ENCODE measurements at places on chromosomes 6 and 20.

DNA sequence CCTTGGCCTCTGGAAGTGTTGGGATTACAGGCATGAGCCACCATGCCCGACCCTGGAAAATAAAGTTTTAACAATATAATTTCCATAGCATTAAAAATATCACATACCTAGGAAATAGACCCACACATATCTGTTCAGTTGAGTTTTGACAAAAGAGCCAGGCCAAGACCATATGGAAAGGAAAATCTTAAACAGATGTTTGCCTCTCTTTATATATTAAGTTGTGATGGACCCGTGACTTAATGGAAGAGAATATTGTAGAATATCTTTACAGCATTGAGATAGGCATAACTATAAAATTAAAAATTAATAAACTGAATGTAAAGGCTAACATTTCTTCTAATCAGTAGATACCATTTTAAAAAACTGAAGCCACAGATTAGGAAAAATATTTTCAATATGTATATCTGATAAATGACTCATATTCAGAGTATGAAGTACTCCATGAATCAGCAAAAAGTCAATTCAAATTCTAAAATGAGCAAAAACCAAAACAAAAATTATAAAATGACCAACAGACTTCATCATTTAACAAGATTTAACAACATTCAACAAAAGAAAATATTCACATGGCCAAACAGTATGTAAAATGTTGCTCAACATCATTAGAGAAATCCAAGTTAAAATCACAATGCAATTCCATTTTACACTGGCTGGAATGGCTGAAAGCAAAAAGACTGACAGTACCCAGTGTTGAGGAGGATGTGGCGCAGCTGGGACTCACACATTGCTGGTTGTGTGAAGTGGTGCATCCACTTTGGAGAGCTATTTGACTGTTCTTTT, 43.3 kb downstream of the GTF2H5 start:
- H3K4me3 ChIP-seq: no peak overlapping the region
- no peaks in the 10 kb centered on the region for H3K27me3 ChIP-seq

GRCh38 chr6:20909621-20910020, 375.4 kb downstream of the CDKAL1 start:
- no peak overlapping the region for H3K27ac ChIP-seq
- H3K4me1 ChIP-seq: no peaks in the 10 kb centered on the region

GRCh38 chr6:125287718-125288117, 14.0 kb downstream of the HDDC2 start:
- DNase-seq: no peak
- no peak overlapping the region for H3K4me3 ChIP-seq
- peaks cover 30% of the 10 kb centered on the region for H3K36me3 ChIP-seq
- no peak overlapping the region for H3K27ac ChIP-seq
- H3K4me1 ChIP-seq: no peaks in the 10 kb centered on the region
- H3K27me3 ChIP-seq: no peaks in the 10 kb centered on the region

GRCh38 chr6:111173946-111174345, 86.6 kb downstream of the SLC16A10 start:
- H3K4me3 ChIP-seq: no peak overlapping the region
- H3K27me3 ChIP-seq: no peaks in the 10 kb centered on the region
- no peaks in the 10 kb centered on the region for H3K36me3 ChIP-seq
- H3K27ac ChIP-seq: no peak overlapping the region
- no peak for DNase-seq

DNA sequence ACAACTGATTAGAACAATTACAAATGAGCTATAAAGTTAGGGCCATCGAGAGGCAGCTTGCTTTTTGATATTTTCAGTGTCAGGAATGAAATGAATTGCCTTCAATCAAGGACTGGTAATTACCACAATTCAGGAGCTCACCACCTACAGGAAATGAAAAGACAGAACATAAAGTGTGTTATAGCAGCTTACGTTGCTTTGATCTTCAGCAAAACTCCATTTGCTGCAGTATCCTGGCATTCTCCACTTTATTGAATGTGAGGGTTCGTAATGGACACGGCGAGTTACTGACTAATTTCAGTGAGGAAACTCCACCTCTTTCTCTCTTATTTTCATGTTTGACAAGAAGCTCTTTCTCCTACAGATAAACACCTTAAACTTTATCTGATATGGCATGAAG, 440.0 kb upstream of the HSF2 start:
- no peaks in the 10 kb centered on the region for H3K4me1 ChIP-seq
- no peak for DNase-seq
- no peaks in the 10 kb centered on the region for H3K36me3 ChIP-seq
- no peak overlapping the region for H3K4me3 ChIP-seq
- no peaks in the 10 kb centered on the region for H3K27me3 ChIP-seq

GRCh38 chr6:63803371-63803770, 167.8 kb downstream of the PHF3 start:
- no peaks in the 10 kb centered on the region for H3K36me3 ChIP-seq
- no peak overlapping the region for H3K4me3 ChIP-seq
- no peak overlapping the region for H3K27ac ChIP-seq

GRCh38 chr6:32941214-32941768, 463 bp upstream of the HLA-DMB start:
- H3K27ac ChIP-seq: peak overlapping the region; percentile 93
- peak overlapping the region; percentile 94 for H3K4me3 ChIP-seq
- H3K4me1 ChIP-seq: peaks cover 60% of the 10 kb centered on the region
- peaks cover 11% of the 10 kb centered on the region for H3K36me3 ChIP-seq
- DNase-seq: peak; percentile 37

DNA sequence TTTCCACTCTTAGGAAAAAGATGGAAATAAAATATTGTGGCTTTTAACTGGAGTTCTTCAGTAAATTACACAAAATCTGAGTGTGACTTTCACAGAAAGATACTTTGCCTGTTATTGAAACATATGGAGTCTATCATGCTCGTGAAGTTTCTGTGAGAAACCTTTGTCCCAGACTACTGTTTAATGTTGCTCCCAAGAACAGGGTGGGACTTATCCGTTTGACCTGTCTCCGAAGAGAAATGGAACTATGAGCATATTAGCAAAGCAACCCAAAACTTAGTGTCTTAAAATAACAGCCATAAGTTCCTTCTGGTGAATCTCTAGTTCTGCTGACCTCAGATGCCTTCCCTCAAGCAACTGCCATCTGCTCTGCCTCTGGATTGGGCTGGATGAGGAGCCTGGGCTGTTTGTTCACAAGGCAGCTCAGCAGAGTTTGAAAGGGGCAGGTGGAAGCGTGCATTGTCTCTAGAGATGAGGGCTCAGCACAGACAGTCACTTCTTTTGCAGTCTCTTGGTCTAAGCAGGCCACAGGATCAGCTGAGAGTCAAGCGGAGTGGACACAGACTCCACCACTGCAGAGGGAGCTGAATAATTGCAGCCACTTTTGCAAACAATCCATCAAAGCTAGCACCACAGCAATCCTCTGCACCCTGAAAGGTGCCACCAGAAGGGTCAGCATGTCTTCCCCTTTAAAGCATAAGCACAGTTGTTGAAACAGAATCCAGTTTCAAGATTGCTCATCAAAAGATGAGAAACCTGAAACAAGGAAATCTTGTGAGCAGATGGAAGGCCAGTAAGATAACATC, 52.8 kb downstream of the MYB start:
- H3K36me3 ChIP-seq: no peaks in the 10 kb centered on the region
- H3K27me3 ChIP-seq: no peaks in the 10 kb centered on the region
- peaks cover 3% of the 10 kb centered on the region for H3K4me1 ChIP-seq
- no peak for DNase-seq
- H3K27ac ChIP-seq: no peak overlapping the region
